ENCODE measurements at places on chromosomes 3 and 15. TPM values are rescaled to one million over a fixed set of nuclear protein-coding genes. Genes with fewer than 3 reads are reported as not detected.

The PXYLP1 gene
- 2.1 TPM for total RNA-seq

The CLCN2 gene
- total RNA-seq, result 2.2 TPM

The EIF4E3 gene
- total RNA-seq, result 2.4 TPM

The ITIH3 gene
- not detected for total RNA-seq

The ADAMTSL3 gene
- not detected for total RNA-seq

The TEX264 gene
- total RNA-seq, result 31.5 TPM

The MAGEL2 gene
- under 0.01 TPM for total RNA-seq

The AQP9 gene
- total RNA-seq, result not detected

The LRRIQ4 gene
- total RNA-seq, result 0.07 TPM

The CFAP91 gene
- 0.92 TPM for total RNA-seq

The C3orf70 gene
- 0.42 TPM for total RNA-seq

The MINAR1 gene
- total RNA-seq, result 0.92 TPM

The GPR15 gene
- not detected for total RNA-seq

The GAP43 gene
- total RNA-seq, result not detected

The WDR72 gene
- not detected for total RNA-seq

The MYL3 gene
- total RNA-seq, result not detected

The DNASE1L3 gene
- 0.07 TPM for total RNA-seq

The PLCB2 gene
- total RNA-seq, result 7.1 TPM

The MASP1 gene
- total RNA-seq, result 0.46 TPM

The UCN2 gene
- total RNA-seq, result 0.07 TPM

The UTS2B gene
- 0.33 TPM for total RNA-seq

The SLC51A gene
- total RNA-seq, result not detected

The CAMKV gene
- under 0.01 TPM for total RNA-seq

The SLC25A20 gene
- 25.4 TPM for total RNA-seq

The PLIN1 gene
- 0.07 TPM for total RNA-seq

The COX5A gene
- 51.2 TPM for total RNA-seq

The VWA5B2 gene
- not detected for total RNA-seq

The CHL1 gene
- total RNA-seq, result not detected

The TRAK1 gene
- 41.5 TPM for total RNA-seq

The ANKRD63 gene
- not detected for total RNA-seq

The PTX3 gene
- 1,084 TPM for total RNA-seq

The KNG1 gene
- total RNA-seq, result not detected

The TMC3 gene
- total RNA-seq, result not detected

The ZNF662 gene
- 1.4 TPM for total RNA-seq

The TEX9 gene
- 1.2 TPM for total RNA-seq

The SEMA3G gene
- total RNA-seq, result 6.4 TPM

The CP gene
- 0.13 TPM for total RNA-seq

The TNIK gene
- total RNA-seq, result 36.0 TPM

The ULK3 gene
- total RNA-seq, result 27.0 TPM

The KIF15 gene
- total RNA-seq, result 19.8 TPM

The VIPR1 gene
- 4.5 TPM for total RNA-seq

The STRIT1 gene
- total RNA-seq, result not detected

The NR2E3 gene
- not detected for total RNA-seq

The TMEM207 gene
- total RNA-seq, result not detected

The MNS1 gene
- total RNA-seq, result 1.5 TPM

The XXYLT1 gene
- 40.7 TPM for total RNA-seq

Measured in pulmonary artery endothelial cell (primary cell).